Skin of body (tissue), 3 donors: ENCODE measurements at places on chromosomes 4 and X. TPM values are rescaled to one million over a fixed set of nuclear protein-coding genes. Genes with fewer than 3 reads are reported as not detected.

The SULT1E1 gene
- total RNA-seq: 53.0 TPM

GRCh38 chr4:8346838-8347605 is 77.5 kb downstream of the HTRA3 start:
- no peak for DNase-seq

The SYP gene
- 1.7 TPM for total RNA-seq

GRCh38 chr4:107824350-107825071 is at the start of gene SGMS2:
SGMS2 (plus strand) TSS chr4:107824932; CDS start chr4:107895554, 70,622 bp downstream.
- peak; percentile 47 for DNase-seq

DNA sequence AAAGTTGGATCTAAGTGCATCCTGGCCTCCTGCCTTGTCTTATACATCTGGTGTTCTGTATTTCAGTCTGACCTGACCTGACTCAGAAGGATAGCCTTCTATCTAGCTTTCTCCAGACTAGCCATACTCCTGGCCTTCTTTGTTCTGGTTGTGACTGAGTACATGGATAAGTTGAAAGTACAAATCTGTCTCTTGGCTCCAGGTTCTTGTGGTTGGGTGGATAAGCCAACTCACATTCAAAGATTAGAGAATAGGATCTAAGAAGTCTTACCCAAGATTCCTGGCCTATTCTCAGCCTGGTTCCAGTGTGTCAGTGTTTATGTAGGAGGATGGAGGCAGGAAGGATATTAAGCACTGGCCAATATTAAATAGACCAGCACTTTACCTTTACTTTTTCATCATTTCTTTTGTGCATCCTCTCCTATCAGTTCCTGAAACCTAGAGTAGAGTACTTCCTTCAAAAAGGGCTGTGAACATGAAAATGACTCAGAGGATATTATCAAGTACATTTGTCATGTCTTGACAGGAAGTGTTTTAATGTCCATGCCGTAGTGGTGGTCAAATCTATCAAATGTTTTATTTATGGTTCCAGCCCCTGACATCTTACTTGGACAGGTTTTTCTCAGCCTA is 123.5 kb downstream of the IL15 start:
- DNase-seq: no peak

DNA sequence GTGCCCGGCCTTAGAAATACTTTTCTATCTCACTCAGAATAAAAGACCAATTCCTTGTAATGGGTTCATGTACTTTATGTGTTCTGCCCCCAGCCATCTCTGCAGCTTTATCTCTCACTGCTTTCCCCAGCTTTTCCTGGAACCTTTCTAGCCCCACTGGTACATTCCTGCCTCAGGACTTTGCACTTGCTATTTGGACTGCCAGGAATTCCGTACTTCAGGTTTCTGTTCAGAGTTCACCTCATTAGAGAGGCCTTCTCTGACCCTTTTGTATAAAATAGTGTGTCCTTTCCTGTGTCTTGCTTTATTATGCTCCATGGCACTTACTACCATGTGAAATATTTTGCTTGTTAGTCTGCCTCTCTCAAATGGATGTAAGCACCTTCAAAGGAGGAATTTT is 112.5 kb downstream of the PDLIM5 start:
- no peak for DNase-seq

The UGT2B11 gene
- not detected for total RNA-seq

- peak; percentile 41 for DNase-seq
Observed at GRCh38 chr4:25767877-25768725, 94.7 kb downstream of the SEL1L3 start.

The KIT gene
- total RNA-seq: 21.5 TPM

The SHOX gene
- not detected for total RNA-seq

DNA sequence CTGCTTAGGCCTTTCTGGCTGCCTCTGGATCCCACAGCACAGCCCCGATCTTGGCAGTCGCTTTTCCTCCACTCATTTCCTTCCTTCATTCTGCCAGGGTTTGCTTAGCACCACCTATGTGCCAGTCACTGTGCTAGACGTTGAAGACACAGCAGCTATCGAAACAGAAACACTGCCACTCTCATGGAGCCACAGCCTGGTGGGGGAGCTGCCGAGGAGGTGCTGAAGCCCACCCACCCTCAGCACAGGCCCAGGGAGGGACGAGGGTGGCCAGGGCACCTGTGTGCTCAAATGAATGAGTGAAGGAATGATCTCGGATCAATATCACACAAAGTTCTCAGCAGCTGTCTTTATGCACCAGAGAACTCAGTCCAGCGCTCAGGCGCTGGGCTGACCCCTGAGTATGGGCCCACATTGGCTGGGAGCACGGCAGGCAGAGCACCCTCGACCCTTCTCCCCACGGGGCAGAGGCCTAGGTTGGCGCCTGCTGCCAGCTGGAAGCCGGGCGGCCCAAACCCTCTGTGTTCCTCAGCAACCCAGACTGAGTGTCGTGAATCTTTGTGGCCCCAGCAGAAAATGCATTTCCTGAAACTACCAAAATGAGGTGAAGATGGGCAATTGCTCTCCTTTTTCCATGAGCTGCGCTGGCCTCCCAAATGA is 108.9 kb downstream of the SORCS2 start:
- DNase-seq: no peak

DNA sequence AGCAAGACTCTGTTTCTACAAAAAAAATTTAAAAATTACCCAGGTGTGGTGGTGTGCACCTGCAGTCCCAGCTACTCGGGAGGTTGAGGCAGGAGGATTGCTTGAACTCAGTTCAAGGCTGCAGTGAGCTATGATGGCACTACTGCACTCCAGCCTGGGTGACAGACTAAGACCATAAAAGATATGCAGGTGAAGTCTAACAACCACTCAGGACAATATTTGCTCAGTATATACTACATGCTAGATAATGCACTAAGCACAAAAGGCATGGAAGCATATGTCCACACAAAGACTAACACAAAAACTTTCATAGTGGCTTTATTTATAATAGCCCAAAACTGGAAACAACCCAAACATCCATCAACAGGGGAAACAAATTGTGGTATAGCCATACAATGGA is 57.7 kb upstream of the TXK start:
- DNase-seq: no peak

The FSTL5 gene
- 4.9 TPM for total RNA-seq

The H2BW2 gene
- not detected for total RNA-seq

- no peak for DNase-seq
Observed at GRCh38 chr4:41620594-41621256, 82.8 kb downstream of the LIMCH1 start.

- DNase-seq: no peak
Observed at GRCh38 chrX:66200855-66201795, 37.1 kb downstream of the HEPH start.

DNA sequence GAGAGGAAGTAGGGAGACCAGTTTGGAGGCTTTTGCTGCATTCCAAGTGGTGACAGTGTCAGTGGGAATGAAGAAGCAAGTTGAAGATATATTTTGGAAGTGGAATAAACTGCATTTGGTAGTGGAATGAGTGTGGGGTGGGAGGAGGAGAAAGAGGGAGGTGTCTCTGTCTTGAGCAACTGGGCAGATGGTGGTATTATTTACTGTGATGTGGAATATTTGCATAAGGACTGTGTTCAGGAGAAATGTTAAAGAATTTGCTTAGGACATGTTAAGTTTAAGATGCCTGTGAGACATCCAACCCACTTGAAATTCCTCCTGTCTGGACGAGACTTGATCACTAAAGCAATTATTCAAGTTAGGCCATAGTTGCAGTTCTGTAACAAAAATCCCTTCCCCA is 448.9 kb upstream of the AMOT start:
- no peak for DNase-seq

GRCh38 chr4:79679859-79680258 is 271.8 kb upstream of the GK2 start:
- DNase-seq: no peak
